ENCODE measurements at places on chromosomes 12 and 14. TPM values are rescaled to one million over a fixed set of nuclear protein-coding genes. Genes with fewer than 3 reads are reported as not detected.

DNA sequence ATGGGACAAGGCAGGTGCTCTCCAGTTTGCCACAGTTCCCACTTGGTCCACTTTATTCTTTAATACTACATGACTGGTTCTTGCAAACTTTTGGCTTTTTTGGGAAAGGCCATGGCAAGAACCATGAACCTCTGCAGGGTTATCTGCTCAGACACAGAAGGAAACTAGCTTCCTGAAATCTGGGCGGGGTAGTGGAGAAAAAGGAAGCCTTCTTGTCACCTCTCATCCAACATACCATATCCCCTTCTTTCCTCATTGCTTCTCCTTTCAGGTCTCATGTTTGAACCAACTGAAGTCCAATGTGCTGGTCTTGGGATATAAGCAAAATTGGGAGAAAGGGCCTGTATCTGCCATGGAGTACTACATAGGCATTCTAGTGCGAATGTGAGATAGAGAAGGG, 5.5 kb upstream of the KLHL33 start:
- no peak for ATAC-seq

DNA sequence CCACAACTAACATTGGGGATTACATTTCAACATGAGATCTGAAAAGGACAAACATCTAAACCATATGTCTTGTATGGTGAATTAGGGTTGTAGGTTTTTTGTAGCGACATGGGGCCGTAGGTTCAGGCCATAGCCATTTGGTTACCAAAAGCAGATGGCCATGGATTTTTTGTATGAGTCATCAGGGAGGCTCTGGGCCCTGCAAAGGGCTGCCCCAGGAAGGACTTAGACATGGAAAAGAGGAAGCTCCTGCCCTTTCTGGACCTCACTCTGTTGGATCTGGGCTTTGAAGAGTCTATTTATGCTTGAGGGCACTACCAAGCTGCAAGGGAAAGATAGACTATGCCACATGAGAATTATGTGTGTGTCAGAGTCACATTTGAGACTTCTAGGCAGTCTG, 89.3 kb upstream of the DHRS4 start:
- no peak for ATAC-seq

DNA sequence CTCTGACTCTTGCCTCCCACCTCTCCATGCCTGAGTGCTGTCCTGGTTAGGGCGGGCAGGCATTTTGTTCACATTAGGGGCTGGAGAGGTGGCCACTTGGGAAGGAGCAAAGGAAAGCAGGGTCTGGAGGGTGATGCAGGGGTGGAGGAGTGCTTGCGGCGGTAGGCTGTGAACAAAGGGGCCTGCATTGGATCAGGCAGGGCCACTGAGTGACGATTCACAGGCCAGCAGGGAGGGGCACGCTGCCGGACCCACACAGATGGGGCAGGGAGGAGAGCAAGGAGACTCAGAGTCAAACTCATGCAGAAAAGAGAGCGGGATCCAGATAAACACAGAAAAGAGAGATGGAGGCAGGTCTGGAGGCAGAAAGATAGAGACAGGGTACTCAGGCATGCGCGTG, 58.4 kb upstream of the TBX3 start:
- no peak for ATAC-seq

- no peak for ATAC-seq
These were observed 91.1 kb downstream of the CAPZA3 start for GRCh38 chr12:18828987-18829386.

- ATAC-seq: peak; percentile 34
These were observed 3.0 kb downstream of the PLEKHG6 start for GRCh38 chr12:6313326-6313940.

GRCh38 chr14:34883954-34884353, 8.8 kb upstream of the BAZ1A start:
- no peak for ATAC-seq

Gene DBX2
- not detected for total RNA-seq

GRCh38 chr12:7374423-7375144, 69.4 kb downstream of the CD163L1 start:
- no peak for ATAC-seq

Gene NRIP2
- total RNA-seq: 0.08 TPM

DNA sequence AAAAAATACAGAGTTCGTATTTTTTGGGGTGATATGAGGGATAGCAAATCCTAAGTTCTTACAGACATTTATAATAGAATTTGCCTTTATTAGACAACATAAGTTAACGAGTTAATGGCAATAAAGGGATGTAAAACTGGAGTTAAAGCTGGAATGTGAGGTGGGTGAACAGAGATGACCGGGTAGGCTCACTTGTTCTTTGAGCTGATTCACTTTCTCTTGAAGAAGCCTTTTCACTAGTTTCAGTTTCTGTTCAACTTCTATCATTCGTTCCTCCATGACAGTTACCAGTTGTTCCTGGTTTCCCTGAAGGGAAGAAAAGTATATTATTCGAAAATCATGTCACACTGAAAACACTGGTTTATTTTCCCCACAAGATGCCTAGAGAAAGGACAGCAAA, 57.7 kb upstream of the SAV1 start:
- ATAC-seq: no peak

Gene CIROP
- not detected for total RNA-seq

- ATAC-seq: no peak
These were observed 46.5 kb downstream of the ARID2 start for GRCh38 chr12:45775964-45776363.

DNA sequence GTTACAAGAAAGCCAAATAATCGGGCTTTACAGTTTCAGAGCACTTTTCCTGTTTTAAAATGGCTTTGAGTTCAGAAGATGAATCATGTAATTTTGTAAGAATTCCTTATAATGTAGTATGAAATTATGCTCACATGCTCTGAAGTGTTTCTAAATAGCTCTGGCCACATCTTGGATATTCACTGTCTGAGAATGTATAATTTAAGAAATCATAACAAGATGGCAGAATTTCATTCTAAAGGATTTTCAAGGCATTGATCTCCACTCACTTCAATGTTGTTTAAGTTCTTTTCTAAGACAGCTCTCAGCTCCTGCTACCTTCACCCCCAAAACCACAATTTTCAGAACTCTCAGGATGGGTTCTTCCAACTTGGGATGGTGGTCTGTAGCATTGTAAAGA, 180.1 kb downstream of the DACT1 start:
- no peak for ATAC-seq

Gene TMTC1
- total RNA-seq: 5.3 TPM

Gene SYNE3
- total RNA-seq: 1.9 TPM

DNA sequence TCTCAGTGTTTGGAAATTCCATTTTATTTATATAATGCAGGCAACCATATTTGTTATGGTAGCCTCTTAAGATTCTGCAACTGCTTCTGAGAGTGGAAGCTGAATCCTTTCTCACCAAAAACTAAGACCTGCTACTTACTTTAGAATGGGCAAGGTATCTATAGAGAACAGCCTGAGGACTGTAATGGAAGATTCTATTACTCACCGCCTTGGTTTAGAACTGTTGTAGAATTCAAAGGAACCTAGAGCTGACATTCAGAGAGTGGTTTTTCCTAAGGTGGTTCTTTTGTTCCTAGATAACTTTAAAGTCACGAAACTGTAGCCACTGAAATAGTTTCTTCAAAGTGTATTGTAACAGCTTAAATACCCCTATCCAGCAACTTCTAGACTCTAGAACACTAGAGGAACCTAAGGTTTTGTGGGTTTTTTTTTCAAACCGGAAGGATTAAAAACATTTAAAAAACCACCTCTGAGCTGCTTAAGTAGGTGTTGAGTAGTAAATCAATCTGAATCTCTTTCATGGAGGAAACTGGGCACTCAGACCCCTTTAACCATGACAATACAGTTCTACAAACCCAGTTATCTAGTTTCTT, 4.2 kb downstream of the TDP1 start:
- no peak for ATAC-seq

Gene AMDHD1
- total RNA-seq: 0.44 TPM

All from esophagus mucosa (tissue), 1 donor.